ENCODE measurements at places on chromosomes 1 and 21.
A peak's percentile ranks its signal among the peaks of the same experiment; 100 is the strongest.

DNA sequence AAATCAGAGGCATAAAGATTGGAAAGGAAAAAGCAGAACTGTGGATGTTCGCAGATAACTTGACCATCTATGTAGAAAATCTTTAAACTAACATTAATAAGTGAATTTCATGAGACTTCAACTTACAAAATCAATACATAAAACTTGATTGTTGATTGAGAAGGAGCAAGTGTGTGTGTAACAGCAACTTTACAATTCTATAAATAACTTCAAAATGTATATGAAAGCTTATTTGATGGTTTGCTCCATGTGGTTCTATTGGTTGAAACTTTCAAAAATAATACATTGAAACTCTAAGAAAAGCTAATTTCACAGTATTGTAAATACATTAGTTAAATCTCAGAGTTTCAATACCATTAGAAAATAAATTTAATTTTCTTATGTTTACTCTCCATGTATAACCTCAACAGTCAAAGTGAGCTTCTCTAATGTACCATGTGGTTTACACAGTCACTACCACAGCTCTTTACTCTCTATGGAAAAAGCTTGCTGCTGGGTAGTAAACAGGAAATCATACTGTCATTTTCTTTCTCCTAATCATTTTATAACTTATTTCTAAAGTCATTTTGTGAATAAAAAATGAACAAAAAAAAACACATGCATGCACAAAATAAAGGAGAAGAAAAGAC is 12.0 kb downstream of the AKT3 start:
- peak; percentile 39 for DNase-seq

DNA sequence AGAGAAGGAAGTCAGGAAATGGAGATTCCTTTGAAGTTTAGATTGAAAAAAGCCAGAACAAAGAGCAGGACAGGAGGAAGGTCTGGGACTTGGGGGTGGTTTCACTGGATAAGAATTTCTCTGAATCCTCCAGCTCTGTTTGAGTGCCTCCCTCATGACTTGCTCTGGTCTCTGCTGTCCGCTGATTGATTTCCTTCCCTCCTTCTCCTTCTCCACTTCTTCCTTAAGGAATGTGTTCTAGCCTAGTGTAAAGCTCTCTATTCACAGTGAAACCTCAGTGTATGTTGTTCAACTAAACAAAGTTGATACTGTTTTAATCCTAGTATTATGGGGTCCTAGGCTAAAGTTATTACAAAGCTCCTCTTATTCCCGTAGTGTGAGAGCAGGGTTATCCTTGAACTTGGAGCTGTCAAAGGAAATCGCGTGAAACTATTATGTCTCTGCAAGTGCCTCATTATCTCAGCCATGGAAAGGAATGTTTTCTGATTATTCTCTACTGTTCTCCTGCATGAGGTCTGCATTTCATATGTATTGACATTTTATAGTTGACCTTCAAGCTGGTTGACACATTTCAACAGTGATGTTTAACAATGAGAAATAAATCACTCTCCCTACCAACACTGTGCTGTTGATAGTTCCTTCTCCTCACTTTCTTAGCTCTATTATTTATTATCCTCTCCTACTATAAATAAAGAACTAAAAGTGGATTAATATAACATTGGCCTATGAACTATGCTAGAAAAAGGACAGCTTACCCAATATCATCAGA is 82.7 kb upstream of the KCTD3 start:
- no peak for DNase-seq

- peak; percentile 93 for DNase-seq
These were observed 30.9 kb downstream of the PRDM2 start for GRCh38 chr1:13730751-13731482.

GRCh38 chr1:31712630-31713029 is 8.8 kb upstream of the COL16A1 start:
- DNase-seq, result no peak

DNA sequence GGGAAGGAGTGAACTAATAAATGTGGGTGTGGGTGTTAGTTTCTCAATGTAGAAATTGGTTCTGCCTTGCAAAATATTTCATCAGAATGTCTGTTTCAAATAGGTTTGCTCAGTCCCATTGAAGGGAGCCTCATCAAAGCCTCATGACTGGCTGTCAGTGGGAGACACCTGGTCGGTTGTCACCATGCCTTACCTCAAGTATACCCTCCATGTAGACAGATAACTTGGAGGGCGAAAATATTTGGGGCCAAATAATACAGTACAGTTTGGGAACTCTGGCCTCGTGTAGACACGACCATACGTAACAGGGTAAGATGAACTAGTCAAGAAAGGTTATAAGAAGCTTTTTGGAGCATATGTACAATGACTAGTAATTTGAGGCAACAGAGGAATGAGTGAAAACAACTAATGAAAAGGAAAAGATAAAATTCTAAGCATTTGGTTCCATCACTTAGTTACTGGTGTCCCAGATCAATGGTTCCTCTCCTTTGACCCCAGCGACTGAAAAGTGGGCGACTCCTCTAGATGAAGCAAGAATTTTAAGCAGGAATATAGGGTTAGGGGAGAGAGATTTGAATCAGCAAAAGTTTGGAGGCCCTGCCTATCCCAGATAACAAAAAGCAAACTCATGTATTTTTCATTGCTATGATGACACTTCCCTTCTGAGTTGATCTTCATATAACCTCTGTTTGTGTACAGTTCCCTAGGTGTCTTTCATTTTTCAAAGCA is 163.9 kb downstream of the LRRC40 start:
- DNase-seq, result no peak

DNA sequence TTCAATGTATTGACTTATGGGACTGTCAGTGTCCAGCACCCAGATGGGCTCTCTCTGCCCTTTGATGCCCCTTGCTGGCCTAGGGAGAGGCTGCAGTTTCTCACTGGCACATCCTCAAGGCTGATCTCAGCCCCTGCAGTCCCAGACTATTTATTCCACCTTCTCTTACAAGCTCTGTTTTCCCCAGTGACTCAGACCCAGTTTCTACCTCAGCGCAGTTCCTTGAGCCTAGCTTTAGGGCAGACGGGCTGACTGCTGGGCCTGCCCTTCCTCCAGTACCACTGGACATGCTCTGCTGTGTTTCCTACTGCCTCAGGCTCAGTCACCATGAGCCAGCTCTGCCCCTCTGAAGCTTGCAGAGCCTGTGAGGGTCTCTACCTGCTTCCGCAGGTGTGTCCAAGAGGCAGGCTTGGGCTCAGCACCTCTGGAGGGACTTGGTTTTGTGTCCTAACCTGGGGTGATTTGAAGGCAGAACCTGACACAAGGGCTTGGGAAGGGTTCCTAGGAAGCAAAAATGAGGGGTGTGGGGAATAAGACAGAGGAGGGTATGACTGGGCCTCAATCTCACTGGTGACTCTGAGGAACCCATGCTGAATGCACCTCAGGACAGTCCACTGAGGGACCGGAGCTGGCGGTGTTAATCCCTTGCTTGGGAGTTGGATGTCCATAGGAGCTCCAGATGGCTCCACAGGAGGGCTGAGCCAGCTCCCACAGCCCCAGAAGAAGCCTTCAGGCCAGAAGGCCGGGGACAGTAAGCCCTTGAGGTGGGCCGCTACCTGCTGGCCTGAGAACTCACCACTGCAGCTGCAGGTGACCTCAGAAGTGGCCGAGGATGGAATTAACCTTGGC is 689.9 kb downstream of the MATN1 start:
- no peak for DNase-seq

DNA sequence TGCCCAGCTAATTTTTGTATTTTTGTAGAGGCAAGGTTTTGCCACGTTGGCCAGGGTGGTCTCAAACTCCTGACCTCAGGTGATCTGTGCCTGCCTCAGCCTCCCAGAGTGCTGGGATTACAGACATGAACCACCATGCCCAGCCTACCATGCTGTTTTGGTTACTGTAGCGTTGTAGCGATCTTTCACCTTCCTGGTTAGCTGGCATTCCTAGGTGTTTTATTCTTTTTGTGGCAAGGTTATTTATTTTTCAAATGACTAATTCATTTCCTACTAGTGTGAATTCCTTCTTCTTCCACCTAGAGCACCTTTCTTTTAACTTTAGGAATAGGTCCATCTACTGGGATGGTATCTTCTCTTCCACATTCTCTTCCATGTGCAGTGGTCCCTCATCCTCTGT is 29.3 kb downstream of the TMEM200B start:
- no peak for DNase-seq

DNA sequence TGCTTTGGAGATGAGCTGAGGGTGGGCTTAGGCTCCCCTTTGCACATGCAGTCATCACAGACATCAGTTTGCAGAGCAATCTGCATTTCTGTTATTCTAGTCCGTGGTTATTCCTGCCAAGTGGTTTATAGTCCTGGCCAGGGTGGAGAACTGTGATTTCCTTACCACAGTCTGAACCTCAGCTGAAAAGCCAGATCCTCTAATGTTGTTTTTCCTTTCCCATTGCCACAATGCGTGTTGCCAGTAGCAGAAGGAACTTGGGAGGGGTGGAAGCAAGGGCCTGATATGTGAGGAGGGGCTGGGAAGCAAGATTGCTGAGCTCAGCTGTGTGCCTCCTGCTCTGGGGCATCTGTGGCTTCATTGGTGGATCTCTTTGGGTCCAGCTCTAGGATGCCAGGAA is 18.0 kb upstream of the ST3GAL3 start:
- DNase-seq, result no peak

- DNase-seq, result no peak
These were observed 410 bp downstream of the TXNDC12 start for GRCh38 chr1:52054496-52055065.

Measured in central memory CD4-positive, alpha-beta T cell (primary cell).